AG08396 (cell line): ENCODE measurements at places on chromosomes 13 and 19.

DNA sequence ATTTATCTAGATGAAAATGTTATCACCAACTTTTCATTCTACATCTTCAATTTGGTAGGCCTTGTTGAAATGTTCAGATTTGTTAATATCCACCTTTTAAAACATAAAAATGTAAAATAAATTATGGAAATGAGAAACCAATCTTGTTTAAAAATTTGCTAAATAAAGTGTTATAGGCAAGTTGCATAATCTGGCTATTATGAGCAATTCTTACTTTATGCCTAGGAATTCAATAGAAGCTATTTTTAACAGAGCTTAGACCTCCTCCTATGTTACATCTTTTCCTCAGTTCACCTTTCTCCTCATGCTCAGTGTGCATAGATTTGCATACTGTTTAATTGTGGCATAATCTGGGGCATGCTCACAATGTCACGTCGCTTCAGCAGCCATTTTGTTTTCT, 87.9 kb upstream of the POSTN start:
- no peak for DNase-seq

GRCh38 chr13:40063703-40064102, 408.2 kb downstream of the COG6 start:
- no peak for DNase-seq

GRCh38 chr13:46644816-46645215, 91.8 kb downstream of the LRCH1 start:
- DNase-seq: no peak

- DNase-seq: no peak
Measured at GRCh38 chr19:4494691-4495064, 22.6 kb downstream of the HDGFL2 start.

- no peak for DNase-seq
Measured at GRCh38 chr13:40429706-40430545, 236.5 kb downstream of the FOXO1 start.

- no peak for DNase-seq
Measured at GRCh38 chr13:82739881-82740280, 1142.4 kb downstream of the SLITRK1 start.

DNA sequence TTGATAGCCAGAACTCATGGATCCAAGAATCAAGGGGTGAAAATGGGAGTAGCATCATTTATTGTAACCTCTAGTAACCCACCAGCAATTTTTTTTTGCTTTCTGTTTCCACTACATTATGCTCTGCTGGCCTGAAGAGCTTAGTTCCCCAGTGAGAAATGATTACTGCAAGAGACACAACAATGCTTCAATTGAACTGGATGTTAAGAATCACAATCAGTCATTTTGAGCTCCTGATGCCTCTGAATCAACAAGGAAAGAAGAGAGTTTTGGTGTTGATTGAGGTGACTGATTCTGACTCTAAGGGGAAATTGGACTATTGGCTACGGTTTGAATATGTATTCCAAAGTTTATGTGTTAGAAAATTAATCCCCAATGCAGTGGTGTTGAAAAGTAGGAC, 1084.4 kb downstream of the SLITRK1 start:
- DNase-seq: no peak

DNA sequence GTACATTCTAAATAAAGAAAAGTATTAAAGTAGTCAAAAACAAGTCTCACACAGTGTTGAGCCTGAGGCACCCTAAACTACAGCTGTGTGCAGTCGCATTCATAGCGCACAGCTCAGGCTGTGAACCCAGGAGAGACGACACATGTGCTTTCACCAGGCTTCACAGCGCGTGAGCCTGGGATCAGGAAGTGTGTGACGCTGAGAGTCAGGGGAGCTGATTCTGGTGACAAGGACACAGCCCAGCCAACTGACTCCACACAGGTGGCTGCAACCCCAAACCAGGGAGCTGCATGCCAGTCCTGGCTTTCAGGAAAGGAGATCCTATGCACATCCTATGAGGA, 41.6 kb downstream of the COL4A1 start:
- no peak for DNase-seq

DNA sequence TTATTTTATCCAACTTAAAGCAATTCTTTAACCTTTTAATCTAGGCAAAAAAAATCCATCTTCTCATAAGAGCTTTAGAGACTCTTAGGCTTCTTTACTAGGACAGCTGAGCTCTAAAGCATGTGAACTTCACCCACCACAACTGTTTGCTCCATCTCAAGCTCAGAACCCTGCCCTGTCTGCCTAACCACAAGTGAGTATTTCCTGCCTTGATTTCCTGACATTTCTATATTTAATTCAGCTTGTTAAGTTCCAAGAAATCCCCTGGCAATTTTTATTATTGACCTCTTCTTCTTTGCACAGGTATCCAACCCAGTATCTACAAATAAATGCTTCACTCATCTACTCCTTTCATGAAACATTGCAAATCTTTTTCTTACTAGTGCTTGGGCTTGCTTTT, 21.1 kb upstream of the CEACAM21 start:
- no peak for DNase-seq

DNA sequence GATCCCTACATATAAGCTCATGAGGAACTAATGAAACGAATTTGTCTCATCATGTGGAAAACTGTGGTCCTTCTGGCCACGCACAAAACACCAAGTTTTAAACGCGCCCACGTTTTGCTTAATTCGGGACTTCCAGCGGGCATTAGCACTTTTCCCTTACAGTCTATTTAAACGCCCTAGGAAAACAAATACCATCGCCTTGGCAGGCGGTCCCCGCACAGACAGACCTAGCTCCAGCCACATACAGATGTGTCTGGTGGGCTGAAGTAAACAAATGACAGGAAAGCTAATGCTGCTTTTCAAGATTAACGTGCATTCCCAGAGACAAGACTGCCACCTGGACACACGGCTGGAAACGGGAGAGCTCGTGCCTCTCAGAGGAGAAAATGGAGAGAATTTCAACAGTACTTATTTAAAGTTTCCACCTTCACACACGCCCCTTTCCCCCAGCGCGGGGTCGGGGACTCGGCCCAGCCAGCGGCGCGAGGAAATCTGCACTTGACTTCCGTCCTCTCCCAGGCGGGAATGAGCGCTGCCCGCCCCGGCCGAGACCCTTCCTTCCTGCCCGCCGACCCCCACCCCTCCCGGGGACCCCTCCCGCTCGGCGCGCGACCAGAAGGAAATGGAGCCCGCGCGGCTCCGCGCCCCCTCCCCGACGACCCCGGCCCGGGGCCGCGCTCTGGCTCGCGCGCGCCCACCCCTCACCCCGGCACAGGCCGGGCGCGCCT, 931 bp downstream of the USP12 start:
- DNase-seq: peak; percentile 41

- DNase-seq: no peak
Measured at GRCh38 chr13:21058361-21058760, 3.0 kb downstream of the LATS2 start.

DNA sequence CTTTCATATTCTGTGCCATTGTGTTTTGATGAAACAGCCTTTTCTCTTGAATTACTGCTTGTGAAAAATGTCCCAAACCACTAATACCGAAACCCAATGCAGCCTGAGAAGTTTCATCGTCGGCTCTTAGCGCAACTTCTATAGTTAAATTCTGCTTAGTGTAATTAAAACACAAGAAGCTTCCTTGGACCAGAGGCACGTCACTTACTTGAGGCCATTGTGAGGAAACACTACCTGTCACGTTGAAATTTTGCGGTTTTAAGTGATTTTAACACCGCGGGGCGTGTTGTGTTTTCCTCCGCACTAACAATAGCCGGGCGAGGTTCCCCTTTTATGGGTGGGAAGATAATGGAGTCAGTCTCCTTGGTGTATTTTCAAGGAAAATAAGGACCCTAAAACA, 70.9 kb downstream of the GGACT start:
- DNase-seq: no peak

- DNase-seq: peak; percentile 92
Measured at GRCh38 chr19:7507884-7508283, 8.0 kb upstream of the ZNF358 start.

GRCh38 chr13:40999416-40999815, 19.7 kb downstream of the ELF1 start:
- no peak for DNase-seq

DNA sequence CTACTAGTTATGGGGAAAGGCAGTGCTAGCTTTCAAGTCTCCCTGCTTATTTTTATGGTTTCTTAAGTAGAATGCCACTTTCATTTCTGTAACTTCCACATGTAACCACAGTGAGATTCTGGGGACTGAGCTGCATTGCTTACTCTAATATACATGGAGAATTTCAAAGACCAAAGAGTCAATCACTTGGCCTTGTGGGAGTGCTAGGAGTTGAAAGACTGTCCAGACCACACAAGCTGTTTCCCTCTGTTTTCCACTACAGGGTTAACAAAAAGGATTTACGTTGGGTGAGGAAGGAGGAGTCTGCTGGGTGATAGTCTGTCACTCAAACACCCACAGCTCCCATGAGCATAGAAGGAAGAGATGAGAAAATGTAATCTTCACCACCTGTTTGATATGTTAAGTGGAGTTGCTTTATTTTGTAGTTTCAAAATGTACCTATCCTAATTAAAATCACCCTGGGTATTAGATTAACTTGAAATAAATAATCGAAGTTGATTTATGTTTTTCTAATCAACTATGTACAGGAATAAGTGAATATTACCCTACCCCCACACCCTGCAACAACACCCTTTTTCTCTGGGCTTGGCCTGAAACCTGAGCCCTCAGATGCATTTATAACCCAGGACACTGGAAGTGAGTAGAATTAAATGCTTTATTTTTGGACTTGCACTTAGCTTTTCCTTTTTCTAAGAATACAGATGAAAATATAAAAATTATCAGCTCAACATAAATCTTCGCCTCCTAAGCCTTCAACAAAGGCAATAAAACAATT, 225.8 kb upstream of the SLC10A2 start:
- DNase-seq: no peak

- no peak for DNase-seq
Measured at GRCh38 chr19:4487572-4487971, 15.5 kb downstream of the HDGFL2 start.

DNA sequence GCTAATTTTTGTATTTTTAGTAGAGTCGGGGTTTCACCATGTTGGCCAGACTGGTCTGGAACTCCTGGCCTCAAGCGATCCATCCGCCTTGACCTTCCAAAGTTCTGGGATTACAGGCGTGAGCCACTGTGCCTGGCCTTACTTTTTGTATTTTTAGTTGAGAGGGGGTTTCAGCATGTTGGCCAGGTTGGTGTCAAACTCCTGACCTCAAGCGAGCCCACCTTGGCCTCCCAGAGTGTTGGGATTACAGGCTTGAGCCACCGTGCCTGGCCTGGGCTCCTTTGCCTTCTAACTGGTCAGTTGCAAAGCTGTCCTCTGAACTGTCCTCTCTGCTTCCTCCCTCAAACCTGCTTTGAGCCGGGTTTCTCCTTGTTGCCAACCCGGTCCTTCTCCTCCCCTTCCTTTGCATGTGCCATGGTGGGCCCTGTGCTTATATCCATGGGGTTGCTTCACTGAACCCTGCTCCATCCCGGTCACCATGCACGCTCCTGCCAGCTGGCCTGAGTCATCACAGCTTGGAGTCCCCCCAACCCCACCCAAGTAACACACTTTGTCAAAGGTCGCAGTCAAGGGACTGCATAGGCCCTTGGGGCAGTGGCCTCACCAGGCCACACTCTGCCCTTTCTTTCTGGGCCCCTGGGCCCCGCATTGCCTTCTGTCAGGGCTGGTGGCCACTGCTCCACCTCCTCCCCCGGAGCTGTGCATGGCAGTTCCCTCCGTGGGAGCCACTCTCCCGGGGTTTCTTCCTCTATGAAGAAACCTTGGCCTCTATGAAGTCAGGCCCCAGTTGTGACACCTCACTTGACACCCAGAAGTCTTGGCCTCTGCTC, 21.2 kb downstream of the WTIP start:
- peak; percentile 39 for DNase-seq

GRCh38 chr19:55368701-55369563, 1.3 kb downstream of the IL11 start:
- peak; percentile 89 for DNase-seq

- DNase-seq: no peak
Measured at GRCh38 chr19:30689474-30689873, 317.3 kb downstream of the ZNF536 start.

GRCh38 chr13:91400671-91401070, 2.2 kb downstream of the GPC5 start:
- no peak for DNase-seq

DNA sequence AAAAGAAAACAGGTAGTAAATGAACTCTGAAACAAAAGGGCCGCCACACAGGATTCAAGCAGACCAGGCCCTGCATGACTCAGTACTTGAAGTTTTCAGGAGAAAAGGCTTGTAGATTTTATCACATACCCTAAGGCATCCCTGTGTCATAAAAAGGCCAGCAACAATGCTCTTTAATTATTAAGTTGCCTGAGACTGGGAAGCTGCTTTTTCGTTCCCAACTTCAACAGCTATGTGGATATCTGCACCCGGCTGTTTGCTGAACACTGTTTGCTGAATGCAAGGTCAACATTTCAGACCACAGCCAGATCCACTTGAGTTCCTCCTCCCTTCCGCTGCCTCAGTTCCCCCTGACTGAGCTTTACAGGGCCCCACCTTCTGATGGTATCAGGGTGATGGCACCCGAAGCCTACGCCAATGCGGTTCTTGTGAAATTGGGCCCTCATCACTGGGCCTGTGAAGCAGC, 6.1 kb upstream of the ECH1 start:
- DNase-seq: peak; percentile 14
